Activated T-helper 2 cell treated with anti-CD3 and anti-CD28 coated beads, Interferon-gamma antibody, Interleukin-2, Interleukin-4, amounts not matched to agents 10 μg/mL and 5 μg/mL and 100 μg/mL, durations not matched to agents 14 hours and 24 hours and 36 hours (primary cell): ENCODE measurements at places on chromosomes 5 and 9. TPM values are rescaled to one million over a fixed set of nuclear protein-coding genes. Genes with fewer than 3 reads are reported as not detected.

The RXRA gene
- total RNA-seq = 22.8 and 22.9 TPM in 2 replicates

The LPAR1 gene
- not detected in 2 replicates for total RNA-seq

The MYMK gene
- total RNA-seq = not detected in 2 replicates

The UGT3A2 gene
- total RNA-seq = not detected in 2 replicates

The CDH10 gene
- not detected in 2 replicates for total RNA-seq

The MTAP gene
- 66.6 and 79.9 TPM in 2 replicates for total RNA-seq

The LECT2 gene
- total RNA-seq = not detected in 2 replicates

The FIBCD1 gene
- not detected in 2 replicates for total RNA-seq

The TMEM252 gene
- total RNA-seq = not detected in 2 replicates

The AK8 gene
- total RNA-seq = not detected in 2 replicates

The GZMA gene
- total RNA-seq = 95.1 and 96.9 TPM in 2 replicates

The C1QTNF3 gene
- total RNA-seq = 1.5 and 1.7 TPM in 2 replicates

The HRH2 gene
- total RNA-seq = 34.3 and 37.1 TPM in 2 replicates

The PCDHB9 gene
- total RNA-seq = not detected in 2 replicates

The BARHL1 gene
- not detected in 2 replicates for total RNA-seq

The ROPN1L gene
- 0.16 and 0.55 TPM in 2 replicates for total RNA-seq

The SLC36A2 gene
- total RNA-seq = not detected in 2 replicates

The SCAI gene
- 14.2 and 15.9 TPM in 2 replicates for total RNA-seq

The PTGES gene
- 0.34 and 0.39 TPM in 2 replicates for total RNA-seq

The ANKRD31 gene
- total RNA-seq = 0.11 and 0.28 TPM in 2 replicates

The ATP6V0E1 gene
- 147 and 148 TPM in 2 replicates for total RNA-seq

The KLF4 gene
- 0.52 and 1.4 TPM in 2 replicates for total RNA-seq

The KIF4B gene
- 0.07 TPM in 1 of 2 replicates, not detected in the other for total RNA-seq

The PCDHGB4 gene
- 0.28 and 0.34 TPM in 2 replicates for total RNA-seq

The OLFM1 gene
- 0.28 and 0.37 TPM in 2 replicates for total RNA-seq

The ANKDD1B gene
- 0.18 and 0.48 TPM in 2 replicates for total RNA-seq

The ROR2 gene
- total RNA-seq = not detected in 2 replicates

The MARVELD2 gene
- total RNA-seq = 0.14 and 0.16 TPM in 2 replicates

The TRIM36 gene
- total RNA-seq = not detected in 2 replicates

The AMACR gene
- 8.3 and 9.0 TPM in 2 replicates for total RNA-seq

The GPR21 gene
- total RNA-seq = 0.59 and 1.0 TPM in 2 replicates

The IL13 gene
- 777 and 830 TPM in 2 replicates for total RNA-seq

The TAF11L10 gene
- not detected in 2 replicates for total RNA-seq
